ENCODE measurements at places on chromosomes 12 and 14. TPM values are rescaled to one million over a fixed set of nuclear protein-coding genes. Genes with fewer than 3 reads are reported as not detected.

Gene CLEC2A
- total RNA-seq: not detected

Gene HOXC6
- total RNA-seq: 1.6 TPM

Gene TFCP2
- total RNA-seq: 17.2 TPM

Gene TSPAN8
- not detected for total RNA-seq

Gene RAD9B
- 3.6 TPM for total RNA-seq

Gene REP15
- total RNA-seq: 2.8 TPM

Gene RNF212B
- total RNA-seq: not detected

Gene P2RX2
- total RNA-seq: not detected

Gene OVCH1
- total RNA-seq: 0.64 TPM

Gene RASSF8
- 27.4 TPM for total RNA-seq

Gene KRT85
- total RNA-seq: not detected

Gene CPNE8
- not detected for total RNA-seq

Gene TRMT61A
- total RNA-seq: 14.4 TPM

All from myocyte (in vitro differentiated cells).